ENCODE measurements at places on chromosomes 3 and 15.

DNA sequence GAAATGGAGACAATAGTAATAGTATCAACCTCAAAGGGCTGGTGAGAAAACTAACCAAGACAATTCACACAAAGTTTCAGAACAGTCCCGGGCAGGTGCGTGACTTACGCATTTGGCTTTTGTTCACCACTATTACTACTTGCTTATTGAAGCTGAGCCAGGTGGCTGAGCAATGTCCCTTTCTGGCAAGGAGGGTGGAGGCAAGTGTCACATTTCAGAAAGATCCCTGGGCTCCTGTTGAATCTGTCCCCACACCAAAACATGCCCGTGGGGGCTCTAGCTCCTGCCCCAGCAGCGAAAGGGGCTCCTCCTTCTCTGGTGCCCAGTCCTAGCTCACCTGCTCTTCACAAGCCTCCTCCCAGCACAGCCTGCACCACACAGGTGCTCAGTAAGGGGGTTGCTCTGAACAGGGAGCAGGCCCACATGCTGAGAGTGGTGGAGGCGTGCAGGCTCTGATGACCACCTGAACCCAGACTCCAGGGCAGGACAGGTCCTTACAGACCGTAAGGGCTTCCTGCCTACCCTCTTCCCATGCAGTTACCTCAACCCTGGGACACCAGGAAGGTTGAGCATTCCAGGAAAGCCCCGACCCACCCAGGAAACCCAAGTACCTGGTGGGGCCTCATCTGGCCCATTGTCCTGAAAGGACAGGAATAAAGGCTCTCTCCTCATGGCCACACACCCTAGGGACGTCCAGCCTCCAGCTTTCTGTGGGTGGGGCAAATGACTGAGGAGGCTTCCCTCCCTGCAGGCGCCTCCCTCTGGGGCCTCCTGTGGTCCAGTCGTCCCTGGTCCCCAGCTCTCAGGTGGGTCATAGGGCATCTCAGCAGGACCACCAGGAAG lies 32.6 kb downstream of the SEMA7A start:
- DNase-seq = peak; percentile 62

DNA sequence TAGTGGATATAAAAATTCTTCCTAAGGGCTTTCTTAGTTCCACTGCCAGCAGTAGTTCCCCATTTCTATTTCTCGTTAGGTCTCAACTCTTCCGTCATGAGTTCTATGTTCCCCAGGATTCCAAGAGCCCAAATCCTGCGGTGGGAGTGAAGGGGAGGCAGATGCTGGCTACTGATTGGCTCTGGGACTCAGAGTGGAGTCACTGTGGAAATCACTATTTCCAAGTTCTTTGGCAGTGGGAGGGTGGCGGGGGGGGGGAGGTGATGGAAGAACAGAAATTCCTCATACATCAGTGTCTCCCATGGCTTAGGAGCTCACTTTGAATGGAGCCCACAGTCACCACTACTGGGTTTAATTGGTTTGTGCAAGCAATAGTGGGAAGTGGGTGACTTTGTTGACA lies 5.6 kb downstream of the CCR1 start:
- no peak for DNase-seq

DNA sequence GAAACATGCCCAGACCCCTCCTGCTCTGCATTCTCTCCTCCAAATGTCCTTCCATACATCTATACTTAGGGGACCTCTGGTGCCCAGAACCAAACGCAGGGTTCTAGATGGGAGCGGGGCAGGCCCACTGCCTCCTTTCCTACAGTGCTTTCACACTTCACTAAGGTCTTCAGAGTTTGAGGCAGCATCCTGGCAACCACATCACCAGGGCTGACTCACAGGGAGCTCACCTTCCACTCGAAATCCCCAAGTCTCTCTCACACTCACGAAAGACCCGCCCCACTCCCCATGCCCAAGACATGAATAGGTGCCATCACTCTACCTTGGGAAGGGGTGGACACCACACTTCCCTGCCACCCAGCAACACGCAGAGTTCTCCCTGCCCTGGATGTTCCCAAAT lies 18.9 kb downstream of the HOMER2 start:
- DNase-seq = peak; percentile 16

GRCh38 chr15:90190606-90191343 lies 10.4 kb upstream of the SEMA4B start:
- no peak for DNase-seq

DNA sequence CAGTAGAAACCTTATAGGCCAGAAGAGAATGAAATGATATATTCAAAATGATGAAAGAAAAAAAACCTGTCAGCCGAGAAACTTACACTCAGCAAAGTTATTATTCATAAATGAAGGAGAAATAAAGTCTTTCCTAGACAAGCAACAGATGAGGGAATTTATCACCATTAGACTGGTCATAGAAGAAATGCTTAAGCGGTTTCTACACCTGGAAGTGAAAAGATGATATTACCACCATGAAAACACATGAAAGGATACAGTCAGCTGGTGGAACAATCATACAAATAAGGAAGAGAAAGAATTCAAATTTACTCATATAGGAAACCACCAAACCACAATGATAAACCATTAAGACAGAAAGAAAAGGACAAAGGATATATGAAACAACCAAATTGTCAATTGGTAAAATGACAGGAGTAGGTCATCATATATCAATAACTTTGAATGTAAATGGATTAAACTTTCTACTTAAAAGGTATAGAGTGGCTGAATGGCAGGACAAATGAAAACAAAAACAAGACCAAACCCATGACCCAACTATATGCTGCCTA lies 29.9 kb upstream of the PRR23C start:
- DNase-seq = no peak
